ENCODE measurements at places on chromosomes 1 and 21.

GRCh38 chr1:44592208-44593145, 81.8 kb downstream of the TMEM53 start:
- DNase-seq: no peak

- no peak for DNase-seq
Observed at GRCh38 chr1:166174108-166174507, 7.3 kb upstream of the FAM78B start.

DNA sequence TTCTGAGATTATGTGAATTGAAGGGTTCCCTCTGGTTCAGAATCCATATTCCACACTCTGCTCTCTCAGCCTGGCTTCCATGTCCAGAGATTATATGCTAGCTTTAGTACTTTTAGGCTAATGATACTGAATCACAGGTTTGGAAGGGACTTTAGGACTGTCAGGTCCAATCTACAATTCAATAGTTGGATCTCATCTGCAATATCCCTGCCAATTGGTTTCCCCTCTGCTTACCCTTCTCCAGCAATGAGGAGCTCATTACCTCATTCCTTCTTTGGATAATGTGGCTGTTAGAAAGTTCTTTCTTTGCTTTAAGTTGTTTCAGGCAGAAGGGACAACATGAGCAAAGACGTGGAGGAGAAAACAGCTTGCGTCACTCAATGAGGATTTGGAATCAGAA, 245.3 kb downstream of the PLPP3 start:
- DNase-seq: no peak

- DNase-seq: no peak
Observed at GRCh38 chr1:30684259-30684658, 39.1 kb downstream of the MATN1 start.

DNA sequence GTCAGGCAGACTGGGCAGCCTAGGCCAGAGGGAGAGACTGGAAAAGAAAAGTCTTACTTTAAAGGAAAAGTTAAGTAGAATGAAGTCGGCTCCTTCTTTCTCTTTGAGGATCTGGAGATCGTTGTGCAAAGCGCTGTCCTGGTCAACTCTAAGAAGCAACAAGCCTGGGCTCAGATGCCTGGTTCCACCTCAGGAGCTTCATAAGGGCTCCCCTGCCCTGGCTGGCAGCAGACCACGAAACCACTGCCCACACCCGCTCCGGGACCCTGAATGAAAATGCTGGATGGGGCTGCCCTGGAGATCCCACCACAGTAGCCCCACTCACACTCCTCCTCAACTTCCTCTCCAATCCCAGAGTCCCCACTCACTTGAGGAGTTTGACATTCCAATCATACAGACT, 6.4 kb downstream of the UBE2Q1 start:
- DNase-seq: no peak

DNA sequence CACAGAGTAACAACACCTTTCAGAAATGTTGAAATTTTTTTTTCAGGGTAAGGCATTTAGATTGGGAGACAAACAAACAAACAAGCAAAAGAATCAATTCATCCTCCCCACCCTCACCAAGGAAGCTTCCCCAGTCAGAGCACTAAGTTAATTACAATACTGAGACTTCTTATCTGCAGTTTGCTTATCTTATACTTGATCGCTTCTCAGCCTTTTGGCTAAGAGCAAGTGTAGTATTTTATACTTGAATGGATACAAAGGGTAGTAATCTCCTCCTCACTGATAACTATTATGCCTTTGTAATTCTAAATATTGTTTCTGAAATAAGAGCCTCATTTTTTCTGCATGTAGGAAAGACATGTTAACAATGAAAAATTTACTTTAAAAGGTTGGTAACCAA, 54.4 kb downstream of the ADAMTS5 start:
- DNase-seq: no peak

DNA sequence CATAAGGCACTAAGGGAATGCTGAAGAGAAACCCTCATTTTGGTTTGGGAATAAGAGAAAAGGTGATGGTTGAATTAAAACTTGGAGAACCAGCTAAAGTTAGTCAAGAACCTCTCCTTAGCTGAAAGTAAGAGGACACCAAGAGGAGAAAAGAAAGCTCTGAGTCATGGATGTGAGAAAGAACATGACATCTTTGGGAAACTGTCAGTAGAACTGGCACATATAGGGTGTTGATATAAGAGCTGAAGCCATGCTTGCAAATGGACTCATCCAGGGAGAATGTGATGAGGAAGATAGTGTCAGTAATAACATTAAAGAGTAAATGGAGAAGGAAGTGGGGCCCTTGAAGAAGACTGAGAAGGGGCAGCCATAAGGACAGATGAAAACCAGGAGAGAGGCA, 54.3 kb downstream of the LRRC8C start:
- no peak for DNase-seq

- no peak for DNase-seq
Observed at GRCh38 chr21:14686466-14687267, 140.6 kb upstream of the SAMSN1 start.

GRCh38 chr1:98490099-98490498, 171.4 kb upstream of the SNX7 start:
- no peak for DNase-seq

DNA sequence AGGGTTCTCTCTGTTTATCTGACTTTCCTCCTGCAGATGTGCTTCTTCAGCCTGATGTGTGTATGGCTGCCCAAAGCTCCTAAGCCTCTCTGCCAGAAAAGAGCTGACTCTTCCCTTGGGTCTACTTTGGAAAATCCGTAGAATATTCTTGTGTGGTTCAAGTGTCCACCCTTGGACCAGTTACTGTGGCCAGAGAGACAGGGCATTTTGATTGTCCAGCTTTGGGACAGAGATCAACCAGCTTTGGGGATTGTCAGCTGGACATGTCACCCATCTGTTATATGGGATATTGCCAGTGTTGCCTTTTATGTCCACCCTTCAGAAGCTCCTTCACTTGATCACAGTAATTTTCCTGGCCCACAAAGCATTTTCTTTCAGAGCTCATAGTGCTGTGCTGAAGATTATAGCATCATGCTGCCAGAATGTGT, 126.2 kb upstream of the L1TD1 start:
- DNase-seq: no peak

DNA sequence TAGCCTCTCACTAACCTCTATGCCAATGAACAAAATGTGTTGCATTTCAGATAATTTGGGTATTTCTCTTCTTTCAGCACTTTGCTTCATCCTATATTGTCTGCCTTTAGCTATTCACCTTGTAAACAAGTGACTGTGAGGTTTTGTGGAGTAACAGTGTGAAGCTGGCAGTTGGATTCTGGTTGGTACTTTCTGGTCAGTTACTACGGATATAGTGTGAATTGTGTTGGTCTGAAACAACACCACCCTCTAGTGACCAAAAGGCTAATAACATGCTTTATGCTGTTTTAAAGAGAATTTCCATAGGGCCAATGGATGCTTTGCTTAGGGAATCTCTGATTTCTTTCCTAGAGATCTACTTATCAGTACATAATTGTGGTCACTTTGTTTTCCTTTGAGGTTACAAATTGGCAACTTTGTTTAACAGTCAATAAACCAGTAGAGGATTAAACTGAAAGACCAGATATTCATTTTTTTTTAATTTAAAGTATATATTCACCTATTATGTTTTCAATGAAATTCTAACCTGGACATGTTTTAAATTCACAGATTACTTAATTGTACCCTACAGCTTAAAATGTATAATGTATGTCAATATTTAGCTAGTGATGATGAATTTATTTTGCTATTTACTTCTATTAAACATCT, 2.5 kb upstream of the PTGER3 start:
- no peak for DNase-seq

DNA sequence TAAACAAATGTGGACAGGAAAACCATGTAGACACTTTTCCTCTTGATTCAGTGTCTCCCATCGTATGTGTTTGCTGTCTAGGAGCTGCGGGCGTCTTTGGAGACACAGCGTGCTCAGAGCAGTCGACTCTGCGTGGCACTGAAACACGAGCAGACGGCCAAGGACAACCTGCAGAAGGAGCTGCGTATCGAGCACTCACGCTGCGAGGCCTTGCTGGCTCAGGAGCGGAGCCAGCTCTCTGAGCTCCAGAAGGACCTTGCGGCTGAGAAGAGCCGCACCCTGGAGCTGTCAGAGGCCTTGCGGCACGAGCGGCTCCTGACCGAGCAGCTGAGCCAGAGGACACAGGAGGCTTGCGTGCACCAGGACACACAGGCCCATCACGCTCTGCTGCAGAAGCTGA, 27.2 kb upstream of the DIP2A start:
- no peak for DNase-seq

- DNase-seq: no peak
Observed at GRCh38 chr1:26023009-26023408, 1.4 kb downstream of the EXTL1 start.

DNA sequence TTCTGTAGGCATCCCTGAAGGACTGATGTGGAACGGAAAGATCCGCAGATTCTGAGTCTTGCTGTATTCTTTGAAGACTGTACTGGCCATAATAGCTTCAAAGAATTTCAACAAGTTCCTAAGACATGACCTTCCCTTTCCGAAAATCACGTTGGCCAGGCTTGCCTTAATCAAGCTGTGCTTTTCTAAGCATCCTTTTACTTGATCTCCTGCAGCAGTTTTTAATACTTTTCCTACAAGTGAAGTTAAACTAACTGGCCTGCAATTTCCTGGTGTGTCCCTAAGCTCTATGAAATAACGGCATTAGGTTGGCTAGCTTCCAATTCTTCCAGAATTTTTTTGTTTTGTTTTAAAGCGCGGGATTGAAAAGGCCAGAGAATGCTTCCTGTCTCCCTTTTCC, 40.3 kb downstream of the SPAG17 start:
- DNase-seq: no peak

GRCh38 chr21:31173881-31174555, 135.7 kb upstream of the KRTAP19-8 start:
- DNase-seq: no peak

- DNase-seq: no peak
Observed at GRCh38 chr1:235051521-235051920, 77.1 kb downstream of the TOMM20 start.

DNA sequence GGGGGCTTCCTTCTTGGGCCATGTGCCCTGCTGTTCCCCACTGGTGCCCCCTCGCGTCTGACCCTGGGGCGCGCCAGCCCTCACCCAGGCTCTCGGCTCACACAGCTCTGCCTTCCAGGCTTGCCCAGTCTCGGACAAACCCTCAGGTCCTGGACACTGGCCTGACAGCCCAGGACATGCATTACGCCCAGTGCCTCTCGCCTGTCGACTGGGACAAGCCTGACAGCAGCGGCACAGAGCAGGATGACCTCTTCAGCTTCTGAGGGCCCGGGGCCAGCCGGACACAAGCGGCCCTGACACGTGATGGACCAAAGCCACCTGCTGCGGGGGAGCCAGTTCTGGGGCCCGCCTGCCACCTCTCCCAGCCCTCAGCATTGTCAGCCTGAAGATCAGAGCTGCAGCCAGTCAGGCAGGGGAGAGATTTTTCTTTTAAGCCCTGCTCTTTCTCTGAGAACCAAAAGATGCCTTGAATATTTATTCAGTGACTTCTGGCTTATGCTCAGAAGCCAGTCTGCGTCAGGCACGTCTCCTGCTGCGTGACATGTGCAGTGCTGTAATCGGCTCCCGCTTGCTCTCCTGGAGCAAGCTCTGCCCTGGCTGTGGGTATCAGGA, 23.4 kb downstream of the LDLRAP1 start:
- DNase-seq: no peak

DNA sequence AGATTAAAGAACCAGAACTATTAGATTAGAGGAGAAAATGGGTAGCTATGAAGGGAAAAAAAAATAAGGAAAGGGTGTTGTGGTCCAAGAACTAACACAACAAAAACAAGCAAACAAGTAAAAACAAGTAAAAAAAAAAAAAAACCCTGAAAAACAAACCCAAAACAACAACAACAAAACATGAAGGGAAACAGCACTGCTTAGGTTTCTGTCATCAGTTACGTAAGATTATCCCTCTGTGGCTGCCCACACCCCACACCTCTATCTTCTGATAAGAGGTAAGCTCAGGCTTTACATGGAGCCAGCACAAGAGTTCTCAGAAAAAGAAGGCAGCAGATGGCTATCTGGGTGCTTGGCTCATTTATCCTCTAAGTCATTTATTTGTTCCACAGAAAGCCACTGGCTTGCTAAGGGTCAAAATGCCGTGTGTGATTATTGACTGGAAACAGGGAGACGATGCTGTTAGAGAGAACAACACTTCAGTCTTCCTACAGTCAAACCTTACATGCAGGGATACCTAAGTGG, 57.5 kb downstream of the KIAA0319L start:
- DNase-seq: no peak

GRCh38 chr1:50981741-50982140, 11.7 kb downstream of the CDKN2C start:
- no peak for DNase-seq

DNA sequence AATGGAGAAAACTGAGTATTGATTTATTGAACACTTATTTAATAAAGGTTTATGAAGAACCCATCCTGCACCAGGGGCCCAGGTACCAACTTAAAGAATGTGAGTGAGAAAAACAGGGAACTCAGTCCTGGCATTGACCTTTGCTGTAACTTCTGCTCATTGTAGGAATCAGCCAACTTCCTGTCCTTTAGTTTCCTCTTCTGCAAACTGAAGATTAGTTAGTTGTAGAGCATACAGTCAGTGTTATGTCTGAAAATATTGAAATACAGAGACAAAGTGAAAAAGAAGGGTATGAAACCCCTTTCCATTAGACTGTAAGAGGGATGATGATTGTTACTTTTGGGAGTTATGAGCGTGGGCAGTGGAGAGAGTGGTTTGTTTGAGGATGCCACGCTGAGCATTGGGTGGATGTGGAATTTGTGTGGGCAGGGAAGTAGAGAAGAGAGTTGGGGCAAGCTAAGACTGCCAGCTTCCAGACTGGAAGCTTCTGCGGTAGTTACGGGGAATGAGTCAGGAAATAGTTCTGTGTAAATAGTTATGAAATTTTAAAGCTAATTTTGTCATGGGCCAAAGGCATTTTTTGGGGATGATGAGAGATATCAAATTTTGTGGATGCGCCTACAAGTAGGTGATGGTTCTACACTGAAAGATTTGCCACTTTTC, 89.2 kb downstream of the GPR88 start:
- no peak for DNase-seq

DNA sequence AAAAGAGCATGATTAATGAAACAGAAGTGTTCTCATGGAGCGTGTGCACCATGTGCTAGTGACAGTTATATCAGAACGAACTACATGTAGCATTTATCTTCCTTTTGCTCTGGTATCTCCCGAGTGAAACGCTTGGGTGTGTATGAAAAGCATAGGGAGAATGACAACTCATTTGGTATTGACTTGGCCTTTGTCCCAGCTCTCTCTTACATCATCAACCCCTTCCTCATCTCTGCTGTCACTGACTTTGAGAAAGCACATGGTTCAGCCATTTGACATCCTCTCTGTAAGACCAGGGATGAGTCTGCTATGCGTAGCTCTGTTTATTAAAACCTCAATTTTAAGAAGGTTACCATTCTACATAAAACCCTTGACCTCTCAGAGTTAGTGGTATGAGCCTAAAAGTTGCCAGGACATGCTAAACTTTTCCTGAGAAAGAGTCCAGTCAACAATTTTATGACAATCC, 201.0 kb downstream of the NRIP1 start:
- no peak for DNase-seq

DNA sequence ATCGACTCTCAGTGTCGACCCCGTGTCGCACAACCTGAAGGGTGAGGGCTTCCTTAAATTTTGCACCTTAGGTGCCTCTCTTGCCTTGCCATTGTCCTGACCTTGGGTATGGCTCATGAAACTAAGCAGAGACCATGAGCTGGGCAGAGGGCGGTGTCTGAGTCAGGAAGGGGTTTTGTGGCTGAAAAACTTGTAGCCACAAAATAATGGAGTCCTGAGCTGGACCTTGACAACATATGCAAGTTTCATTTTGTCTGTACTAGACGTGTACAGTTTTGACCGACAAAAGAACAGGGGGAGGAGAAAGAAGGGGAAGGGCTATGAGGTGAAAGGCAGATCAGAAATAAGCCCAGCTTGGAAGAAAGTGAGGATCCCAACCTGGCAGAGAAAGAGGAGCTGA, 8.3 kb upstream of the RUNX1 start:
- no peak for DNase-seq
